ENCODE measurements at places on chromosomes 7 and 10.

DNA sequence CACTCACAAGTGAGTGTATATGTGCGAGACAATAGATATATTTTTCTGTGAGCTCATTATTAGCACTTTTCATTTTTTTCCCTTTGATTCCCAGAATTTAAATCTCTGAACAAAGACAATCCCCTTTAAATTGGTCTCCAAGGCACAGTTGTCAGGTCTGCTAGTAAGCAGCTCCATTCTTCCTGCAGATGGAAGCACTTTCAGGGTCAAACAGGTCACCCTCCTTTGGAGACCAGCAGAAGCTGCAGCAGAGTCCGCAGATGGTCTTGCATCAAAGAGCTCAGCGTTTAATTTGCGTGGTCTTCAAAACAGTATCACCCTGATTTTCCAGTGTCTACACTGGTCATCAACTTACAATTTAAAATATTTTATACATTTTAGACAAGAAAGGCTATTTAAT, 543.8 kb downstream of the ARL4A start:
- DNase-seq = no peak

- DNase-seq = no peak
These were observed 82.2 kb upstream of the NAMPT start for GRCh38 chr7:106367018-106367420.

DNA sequence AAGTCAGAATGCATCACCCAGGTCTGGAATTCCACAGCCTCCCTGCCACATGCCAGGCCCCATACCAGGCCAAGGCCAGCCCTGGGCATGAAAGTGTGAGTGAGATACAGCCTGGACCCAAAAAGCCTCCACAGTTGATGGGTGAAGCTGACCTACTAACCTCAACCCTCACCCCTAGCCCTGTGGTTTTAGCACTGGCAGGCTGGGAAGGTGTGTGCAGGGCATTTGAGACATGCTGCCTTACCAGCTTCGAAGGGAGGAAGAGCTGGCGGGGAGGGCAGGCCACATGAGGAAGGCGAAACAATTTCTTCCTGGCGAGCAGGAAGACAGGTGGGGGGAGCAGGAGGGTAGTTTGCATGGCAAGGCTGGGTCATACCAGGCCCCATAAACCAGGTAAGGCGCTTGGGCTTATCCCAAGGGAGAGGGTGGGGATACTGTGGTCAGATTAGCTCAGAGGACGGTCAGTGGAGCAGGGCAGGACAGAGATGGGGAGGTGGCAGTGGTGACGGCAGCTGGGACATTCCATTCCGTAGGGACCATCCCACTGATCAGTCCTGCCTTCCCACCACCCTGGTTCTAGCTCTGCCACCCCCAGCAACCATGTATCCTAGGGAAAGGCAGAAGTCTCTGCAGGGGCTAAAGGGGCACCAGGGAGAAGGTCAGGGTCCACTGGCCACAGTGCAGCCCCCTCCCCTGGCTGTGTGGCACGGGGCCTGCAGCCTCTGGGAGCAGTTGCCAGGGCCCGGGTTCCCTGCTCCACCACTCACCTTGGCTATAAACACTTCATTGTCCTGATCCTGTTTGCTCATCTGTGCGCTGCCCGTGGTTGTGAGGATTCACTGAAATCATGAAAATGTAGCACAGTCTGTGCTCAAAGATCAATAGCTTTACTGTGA, 155.8 kb downstream of the NRF1 start:
- no peak for DNase-seq

- DNase-seq = no peak
These were observed 266 bp upstream of the MDFIC start for GRCh38 chr7:114921631-114922025.

DNA sequence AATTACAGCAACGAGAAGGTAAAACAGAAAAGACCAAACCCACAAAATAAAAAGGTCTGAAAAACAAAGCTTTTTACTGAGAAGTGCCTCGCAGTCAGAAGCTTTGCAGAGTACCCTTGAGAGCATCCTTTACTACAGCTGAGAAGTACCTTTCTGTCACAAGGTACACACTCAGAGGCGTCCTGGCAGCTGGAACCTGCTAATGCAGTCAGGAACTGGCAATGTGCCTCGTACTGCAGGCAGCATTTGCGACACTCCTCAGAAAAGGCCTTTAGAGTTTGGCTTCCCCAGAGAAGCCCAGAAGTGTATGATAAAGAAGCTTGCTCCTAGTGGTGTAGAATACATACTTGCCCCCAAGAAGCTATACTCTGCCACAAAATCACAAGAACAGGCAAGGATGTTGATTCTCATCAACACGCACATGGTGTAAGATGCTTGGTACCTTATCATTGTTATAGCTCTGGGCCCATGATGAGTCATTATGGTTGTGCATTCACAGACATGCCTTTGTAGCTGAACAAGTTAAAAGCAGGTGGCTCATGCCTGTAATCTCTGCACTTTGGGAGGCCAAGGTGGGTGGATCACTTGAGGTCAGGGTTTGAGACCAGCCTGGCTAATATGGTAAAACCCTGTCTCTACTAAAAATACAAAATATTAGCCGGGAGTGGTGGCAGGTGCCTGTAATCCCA, 2.0 kb upstream of the GTPBP4 start:
- DNase-seq = no peak

- DNase-seq = no peak
These were observed 37.4 kb downstream of the RGS10 start for GRCh38 chr10:119505131-119505551.

DNA sequence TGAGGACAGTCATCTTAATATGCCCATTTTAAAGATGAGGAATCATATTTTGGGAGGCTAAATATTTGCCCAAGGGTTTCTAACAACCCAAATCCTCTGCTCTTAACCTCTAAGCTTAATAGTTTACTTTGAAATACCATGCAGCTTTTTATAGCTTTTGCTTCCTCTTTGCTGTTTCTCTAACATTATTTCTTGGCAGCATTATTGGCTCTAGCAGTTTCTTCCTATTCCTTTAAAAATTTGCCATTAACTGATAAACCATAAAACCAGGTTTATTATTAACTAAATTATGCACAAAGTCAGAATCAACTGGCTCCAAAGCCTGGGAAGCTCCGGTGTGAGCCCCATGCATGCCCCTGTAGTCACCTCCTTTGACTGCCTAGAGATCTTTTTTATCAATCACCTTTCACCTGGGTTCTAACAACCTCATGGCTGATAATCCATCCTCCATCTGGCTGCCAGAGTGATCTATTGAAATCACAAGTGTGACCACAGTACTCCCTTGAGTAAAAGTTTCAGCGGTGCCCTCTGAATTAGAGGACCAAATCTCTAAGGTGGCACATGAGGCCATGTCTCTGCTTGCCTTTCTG, 62.4 kb downstream of the ITGB8 start:
- no peak for DNase-seq

DNA sequence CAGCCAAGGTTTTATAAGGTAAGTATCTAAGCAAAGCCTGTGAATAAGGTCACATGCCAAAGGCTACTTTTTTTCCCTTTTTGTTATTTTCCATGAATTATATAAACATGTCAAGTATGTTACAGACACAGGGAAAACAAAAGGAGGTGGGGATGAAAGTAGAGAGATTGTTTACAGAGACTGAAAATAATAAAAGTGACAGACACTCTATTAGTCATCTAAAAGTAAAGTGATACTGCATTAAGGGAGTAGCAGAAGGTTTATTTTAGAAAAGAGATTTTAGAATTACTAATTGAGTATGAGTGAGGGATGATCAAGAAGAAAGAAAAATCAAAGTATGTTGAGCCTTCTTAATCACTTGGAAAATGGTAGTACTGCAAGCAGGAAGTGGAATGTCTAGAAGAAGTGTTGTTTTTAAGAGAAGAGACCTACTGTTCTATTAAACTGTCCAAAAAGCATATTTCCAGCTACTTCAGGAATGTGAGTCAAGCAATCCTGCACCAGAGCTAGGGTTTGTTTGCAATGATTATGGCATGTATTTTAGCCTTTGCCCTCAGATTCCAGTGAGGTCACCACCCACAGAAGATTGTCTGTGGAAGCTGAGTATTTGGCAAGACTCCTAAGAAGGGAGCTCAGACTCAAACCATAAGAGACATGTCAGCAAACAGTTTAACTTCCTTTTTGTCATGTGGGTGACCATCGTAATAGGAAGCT, 177.9 kb upstream of the PLXDC2 start:
- no peak for DNase-seq

- no peak for DNase-seq
These were observed 47.9 kb downstream of the CELF2 start for GRCh38 chr10:11065567-11065966.

DNA sequence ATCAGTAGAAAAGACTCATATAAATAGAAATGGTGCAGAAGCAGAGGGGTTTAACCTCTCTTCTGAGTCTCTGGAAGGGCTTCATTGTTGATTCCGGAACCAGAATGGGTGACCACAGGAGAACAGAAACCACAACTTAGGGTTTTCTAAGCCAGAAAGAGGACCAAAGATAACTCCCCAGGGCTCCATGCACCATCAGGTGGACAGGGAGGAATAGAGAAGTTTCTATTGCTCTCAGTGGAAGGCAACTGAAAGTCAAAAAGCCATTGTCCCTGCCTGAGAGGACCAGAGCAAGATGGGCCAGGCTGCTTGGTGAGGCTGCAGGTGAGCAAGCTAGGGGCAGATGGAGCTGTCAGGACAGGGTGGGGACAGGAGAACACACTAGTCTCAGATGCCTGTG, 14.6 kb upstream of the NPS start:
- DNase-seq = no peak

GRCh38 chr7:69762821-69763352, 164.6 kb downstream of the AUTS2 start:
- no peak for DNase-seq

- DNase-seq = no peak
These were observed 909.7 kb upstream of the AUTS2 start for GRCh38 chr7:68688416-68689086.

DNA sequence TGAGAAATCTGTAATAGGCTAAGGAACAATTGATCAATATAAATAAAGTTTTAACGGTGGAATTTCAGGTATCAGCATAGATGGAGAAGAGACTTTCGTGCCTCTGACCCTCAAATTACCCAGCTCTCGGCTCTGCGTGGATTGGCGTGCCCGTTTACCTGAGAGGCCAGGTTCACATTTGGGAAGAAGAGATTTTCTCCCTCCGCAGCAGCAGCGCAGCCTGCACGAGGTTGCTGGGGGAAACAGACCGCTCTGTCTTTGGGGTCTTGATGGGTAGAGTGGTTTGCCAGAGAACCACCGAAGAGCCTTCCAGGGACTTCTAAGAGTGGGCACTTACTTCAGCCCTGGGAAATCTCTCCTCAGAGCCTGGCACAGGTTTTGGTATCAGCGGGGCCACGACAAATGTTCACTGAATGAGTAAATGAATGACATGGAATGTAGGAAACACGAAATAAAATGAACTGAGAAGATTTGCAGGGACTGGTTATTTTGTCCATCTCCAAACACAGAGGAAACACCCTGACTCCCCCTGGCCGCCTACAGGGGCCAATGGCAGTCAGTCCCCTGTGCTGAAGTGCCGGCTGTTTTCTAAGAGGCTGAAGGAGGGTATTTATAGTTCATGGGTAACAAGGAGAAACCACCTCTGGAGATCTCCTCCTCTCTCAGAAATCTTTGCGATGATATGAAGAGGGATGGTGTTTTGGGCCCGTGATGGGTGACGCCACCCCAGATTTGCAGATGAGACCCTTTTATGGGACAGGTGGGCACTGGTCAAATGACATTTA, 338.5 kb downstream of the ADARB2 start:
- DNase-seq = no peak

DNA sequence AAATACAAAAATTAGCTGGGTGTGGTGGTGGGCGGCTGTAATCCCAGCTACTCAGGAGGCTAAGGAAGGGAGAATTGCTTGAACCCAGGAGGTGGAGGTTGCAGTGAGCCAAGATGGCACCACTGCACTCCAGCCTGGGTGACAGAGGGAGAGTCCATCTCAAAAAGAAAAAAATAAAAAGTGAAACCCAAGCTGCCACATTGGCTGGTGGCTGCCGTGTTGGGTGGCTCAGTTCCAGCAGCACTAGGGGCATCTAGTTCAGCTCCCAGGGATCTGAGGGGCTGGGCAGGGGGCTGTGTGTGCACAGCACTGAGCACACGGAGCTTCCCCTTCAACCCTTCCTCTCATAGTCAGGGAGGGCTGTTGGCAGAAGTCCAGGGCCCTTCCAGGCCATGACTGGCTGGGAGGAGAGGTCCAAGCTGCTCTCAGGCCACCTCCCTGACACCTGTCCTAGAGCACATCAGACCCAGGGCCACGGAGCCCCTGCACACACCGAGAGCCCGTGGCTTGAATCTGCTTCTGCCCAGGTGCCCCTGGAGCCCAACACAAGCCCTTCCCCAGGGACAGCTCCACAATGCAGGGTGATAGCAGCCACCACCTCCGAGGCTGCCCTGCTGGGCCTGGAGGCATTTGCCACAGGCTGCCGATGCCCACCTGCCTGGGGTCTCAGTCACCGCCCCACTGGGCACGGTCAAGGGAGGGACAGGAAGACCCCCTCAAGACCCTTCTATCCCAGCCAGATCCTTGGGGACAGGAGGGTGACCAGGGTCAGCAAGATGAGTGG, 47.3 kb downstream of the YKT6 start:
- DNase-seq = no peak

DNA sequence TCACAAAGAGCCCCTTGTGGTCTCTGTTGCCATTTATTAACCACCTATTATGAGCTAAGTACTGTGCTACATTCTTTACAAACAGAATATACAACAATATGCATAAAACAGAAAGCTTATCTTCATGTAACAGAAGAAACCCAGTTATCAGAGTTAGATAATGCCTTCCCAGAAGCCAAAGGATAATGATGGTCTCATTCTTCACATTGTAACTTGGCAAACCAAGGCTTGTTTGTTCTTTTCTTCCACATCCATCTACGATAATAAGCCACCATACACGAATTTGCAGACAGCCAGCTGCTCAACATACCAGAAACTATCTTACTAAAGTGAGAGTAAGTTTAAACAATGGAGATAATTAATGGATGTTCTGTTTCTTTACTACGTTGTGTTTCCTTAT, 127.6 kb downstream of the NEBL start:
- DNase-seq = no peak

GRCh38 chr7:50962962-50963374, 180.3 kb upstream of the GRB10 start:
- peak; percentile 60 for DNase-seq

GRCh38 chr10:12921163-12921562, 80.3 kb downstream of the CCDC3 start:
- no peak for DNase-seq

DNA sequence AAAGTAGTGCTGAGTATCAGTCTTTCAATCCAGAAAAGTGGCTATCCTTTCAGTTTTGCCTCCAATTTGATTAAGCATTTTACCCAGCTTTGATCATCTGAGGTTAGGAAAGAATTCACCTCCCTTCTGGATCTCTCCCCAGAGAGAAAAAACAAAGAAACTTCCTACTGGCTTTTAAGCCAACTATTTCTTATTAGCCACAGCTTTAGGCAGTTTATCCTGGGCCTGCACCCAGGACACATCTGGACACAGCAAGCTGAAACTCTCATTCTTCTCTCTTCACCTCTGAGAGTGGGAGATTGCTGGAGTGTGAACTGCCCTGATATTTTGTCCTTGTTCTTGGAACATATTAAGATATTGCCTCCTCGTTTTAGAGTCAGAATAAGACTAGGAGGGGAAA, 43.5 kb upstream of the LSM8 start:
- DNase-seq = no peak

- no peak for DNase-seq
These were observed 322.7 kb downstream of the LHFPL3 start for GRCh38 chr7:104650991-104651640.

- no peak for DNase-seq
These were observed 304.9 kb downstream of the SUGCT start for GRCh38 chr7:40439686-40440085.
